OCI-LY7 (cell line): ENCODE measurements at places on chromosomes 2 and 18.

DNA sequence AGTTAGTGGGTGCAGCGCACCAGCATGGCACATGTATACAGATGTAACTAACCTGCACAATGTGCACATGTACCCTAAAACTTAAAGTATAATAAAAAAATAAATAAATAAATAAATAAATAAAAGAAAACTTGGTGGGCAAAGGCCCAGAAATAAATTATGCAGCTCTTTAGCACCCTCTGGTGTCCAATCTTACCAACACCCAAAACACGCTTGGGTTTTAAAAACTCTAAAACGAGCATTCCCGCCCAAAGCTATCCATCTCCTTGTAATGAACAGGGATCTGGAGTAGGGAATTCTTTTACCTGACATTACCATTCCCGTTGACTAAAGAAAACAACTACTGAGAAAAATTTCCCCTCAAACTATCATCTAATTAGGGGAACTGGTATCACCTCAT lies 2005.9 kb upstream of the CELF4 start:
- no peak for DNase-seq

DNA sequence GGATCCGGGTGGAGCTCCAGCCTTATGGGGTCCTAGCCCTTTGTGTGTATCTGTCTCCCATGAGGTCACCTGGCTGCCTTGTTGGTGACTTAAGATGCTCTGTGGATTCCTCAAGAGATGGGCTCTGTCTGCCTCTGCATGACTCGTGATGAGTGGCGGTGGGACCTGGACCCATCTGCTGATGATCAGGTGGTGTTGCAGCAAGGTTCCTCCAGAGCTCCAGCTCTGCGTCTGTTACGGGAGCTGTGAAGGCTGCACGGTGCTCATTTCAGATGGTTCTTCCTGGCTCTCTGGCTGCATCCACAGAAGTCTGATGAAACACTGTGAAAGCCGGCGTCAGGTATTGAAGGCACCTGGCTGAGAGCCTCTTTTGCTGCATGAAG lies 2.4 kb downstream of the AGAP1 start:
- no peak for DNase-seq

DNA sequence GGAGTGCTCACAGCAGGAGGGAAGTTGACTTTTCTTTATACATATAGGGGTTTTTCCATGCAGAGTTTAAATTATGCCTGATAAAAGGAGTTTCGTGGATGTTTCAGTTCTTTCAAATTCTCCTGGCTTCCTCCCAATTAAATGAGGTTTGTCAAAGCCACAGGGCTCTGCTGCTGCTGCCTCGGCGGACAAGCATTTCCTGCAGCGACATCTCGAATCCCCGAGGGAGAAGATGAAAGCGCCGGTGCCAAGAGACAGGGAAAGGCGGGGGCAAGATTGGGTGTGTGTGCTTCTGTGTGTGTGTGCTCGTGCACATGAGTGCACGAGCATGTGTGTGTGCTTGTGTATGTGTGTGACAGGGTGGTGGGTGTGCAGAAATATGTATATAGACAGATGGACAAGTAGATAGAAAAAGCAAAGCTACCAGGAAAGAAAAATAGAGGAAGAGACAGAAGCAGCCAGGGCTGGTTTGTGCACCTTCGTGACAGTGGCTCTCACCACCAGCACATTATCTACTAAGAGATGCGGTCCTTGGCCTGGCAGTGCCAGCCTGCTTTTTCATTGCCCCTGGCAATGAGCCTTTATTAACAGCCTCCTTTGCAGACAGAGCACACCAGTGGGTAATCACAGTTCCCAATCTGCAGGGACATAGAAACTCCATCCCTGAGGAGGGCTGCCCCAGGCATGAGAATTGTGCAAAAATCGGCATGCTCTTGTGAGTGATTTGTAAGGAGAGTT lies 76.2 kb downstream of the CDK15 start:
- peak; percentile 43 for DNase-seq

GRCh38 chr2:101310090-101310833 lies 1.8 kb upstream of the RNF149 start:
- no peak for DNase-seq

DNA sequence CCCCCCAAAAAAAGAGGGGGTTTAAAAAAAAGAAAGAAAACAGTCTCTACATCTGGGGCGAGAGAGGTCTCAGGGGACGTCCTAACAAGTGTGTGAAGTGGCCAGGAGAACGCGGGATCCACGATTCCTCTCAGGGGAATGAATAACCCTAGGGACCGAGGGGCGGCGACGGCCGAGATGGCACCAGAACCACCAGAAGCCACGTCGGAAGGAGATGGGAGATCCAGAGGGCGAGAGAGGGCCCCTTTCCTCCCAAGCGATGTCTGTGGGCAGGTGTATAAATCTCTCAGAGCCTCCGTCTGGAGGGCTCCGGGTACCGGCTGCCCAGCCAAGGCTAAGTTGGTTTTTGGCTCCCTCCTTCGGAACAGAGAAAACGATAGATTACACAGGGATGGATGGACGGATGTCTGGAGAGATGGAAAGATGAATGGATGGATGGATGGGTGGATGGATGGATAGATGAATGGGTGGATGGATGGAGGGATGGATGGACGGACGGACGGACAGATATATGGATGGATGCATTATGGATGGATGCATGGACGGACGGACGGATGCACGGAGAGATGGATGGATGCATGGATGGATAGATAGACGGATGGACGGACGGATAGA lies 1.7 kb downstream of the EPHA4 start:
- DNase-seq, result no peak

DNA sequence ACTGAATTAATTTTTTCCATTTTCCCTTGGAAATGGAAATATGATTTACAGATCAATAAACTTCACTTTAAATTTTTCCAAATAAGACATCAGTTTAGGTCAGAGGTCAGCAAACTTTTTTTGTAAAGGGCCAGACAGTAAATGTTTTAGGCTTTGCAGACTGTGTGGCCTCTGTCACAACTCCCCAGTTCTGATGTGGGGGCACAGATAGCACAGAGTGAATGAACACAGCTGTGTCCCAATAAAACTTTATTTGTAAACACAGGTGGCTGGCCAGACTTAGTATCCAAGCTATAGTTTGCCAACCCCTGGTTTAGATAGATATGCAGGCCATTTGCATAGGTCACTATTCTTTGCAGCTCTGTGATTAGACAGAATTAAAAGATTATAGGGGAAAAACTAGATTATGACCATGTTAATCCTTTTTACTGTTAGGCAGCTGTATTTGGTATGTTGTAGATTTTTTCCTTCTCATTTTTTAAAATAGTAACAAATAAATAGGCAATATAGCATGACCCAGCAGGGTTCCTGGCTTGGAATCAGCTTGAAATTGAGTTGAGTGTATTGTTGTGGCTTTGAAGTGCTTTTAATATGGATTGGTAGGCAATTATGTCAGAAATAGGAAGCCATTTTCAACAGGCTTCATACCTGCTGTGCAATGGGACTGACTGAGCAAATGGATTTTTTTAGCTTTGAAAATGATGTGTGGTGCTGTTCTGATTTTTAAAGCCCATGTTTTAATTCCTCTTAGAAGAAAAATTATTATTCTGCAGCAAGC lies 59.7 kb downstream of the WDSUB1 start:
- DNase-seq, result no peak

- DNase-seq, result no peak
These were observed 944.9 kb upstream of the ZEB2 start for GRCh38 chr2:145464866-145465265.
